ENCODE measurements at places on chromosomes 2 and 18.

DNA sequence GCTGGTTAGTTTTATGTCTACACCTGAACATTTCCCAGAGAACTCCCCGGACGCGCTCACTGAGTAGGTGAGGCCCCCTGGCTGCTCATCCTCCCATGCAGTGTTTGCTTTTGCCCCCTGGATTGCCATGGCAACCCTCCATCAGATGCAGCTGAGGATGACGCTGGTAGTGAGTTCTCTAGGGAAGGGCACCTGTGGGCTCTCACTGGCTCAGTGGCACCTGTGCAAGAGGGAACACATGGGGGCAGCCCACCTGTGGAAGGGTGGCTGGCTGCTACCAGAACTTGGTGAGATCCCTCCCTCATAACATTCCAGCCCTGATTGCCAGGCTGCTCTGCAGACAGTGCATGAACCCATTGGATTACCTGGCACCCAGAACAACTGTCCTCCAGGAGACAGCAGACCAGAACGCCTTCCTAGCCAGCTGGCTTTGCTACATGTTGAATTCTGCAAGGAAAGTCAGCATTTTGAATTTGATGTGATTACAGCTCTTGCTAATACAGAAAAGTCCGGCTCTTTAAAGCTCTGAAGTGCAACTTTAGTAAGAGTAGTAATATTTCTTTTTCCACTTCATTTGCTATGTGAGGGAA lies 21.7 kb downstream of the COA5 start:
- DNase-seq: no peak

DNA sequence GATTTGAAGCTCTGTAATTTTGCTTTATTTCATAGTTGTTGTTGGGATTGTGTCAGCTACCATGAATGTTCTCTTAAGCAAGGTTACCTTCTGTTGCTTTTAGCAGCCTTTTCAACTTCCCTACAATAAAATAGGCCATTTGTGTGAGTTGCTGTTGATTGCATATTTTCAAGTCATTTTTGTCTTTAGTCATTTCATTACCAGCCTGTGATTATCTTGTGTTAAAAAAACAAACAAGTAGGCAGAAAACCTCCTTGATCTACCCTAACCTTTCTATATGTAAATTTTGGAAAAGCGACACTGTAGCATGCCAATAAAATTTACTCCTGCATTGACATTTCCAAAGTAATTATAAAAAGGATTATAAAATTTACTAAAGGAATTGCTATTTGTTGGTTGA lies 19.3 kb downstream of the GREB1L start:
- DNase-seq: no peak

- no peak for DNase-seq
These were observed 652.6 kb downstream of the NRXN1 start for GRCh38 chr2:50379351-50379750.

GRCh38 chr18:6478121-6478520 lies 63.4 kb upstream of the L3MBTL4 start:
- DNase-seq: no peak

GRCh38 chr2:73243884-73244570 lies 9.9 kb downstream of the CCT7 start:
- no peak for DNase-seq
